ENCODE measurements at places on chromosomes 6 and 20. TPM values are rescaled to one million over a fixed set of nuclear protein-coding genes. Genes with fewer than 3 reads are reported as not detected.

DNA sequence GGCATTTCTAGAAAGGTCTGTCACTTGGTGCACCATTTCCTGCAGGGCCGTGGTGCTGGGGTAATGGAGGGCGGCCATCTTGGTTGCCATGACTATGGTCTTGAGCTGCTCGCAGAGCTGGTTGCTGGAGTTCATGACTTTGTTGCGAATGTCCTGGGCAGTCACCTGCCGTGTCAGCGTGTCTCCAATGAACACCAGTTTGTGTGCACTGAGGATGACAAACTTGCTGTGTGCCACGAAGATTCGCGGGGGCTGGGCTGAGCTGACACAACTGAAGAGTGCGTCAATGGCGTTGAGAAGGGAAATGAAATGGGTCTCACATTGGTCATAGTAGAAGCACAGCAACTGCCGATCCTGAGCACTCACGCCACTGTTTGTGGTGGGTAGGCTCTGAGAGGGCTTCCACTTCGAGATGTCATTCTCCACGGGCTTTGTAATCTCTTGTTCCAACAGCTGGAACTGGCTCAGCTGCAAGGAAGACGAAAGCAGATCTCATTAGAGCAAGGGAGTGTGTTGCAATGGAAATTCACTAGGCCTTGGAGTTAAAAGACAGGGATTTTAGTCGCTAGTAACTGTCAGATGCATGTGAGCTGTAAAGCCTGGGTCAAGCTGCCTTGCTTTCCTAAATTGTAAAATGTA is 47.1 kb downstream of the NEDD9 start:
- H3K4me1 ChIP-seq = no peaks in the 10 kb centered on the region
- DNase-seq = no peak
- no peaks in the 10 kb centered on the region for H3K27me3 ChIP-seq
- H3K36me3 ChIP-seq = peaks cover 9% of the 10 kb centered on the region
- no peak overlapping the region for H3K27ac ChIP-seq

- no peak for DNase-seq
- no peaks in the 10 kb centered on the region for H3K27me3 ChIP-seq
- H3K27ac ChIP-seq = no peak overlapping the region
- no peaks in the 10 kb centered on the region for H3K4me1 ChIP-seq
These were observed 302.0 kb upstream of the PLCB4 start for GRCh38 chr20:8766868-8767390.

- H3K4me1 ChIP-seq = no peaks in the 10 kb centered on the region
- H3K36me3 ChIP-seq = no peaks in the 10 kb centered on the region
- H3K27me3 ChIP-seq = no peaks in the 10 kb centered on the region
- H3K4me3 ChIP-seq = no peak within 1 kb of the TSS
- no peak for DNase-seq
These were observed at the start of gene WFDC10A for GRCh38 chr20:45629496-45630100. TSS of gene WFDC10A (plus strand) at chr20:45629739. CDS start at chr20:45629814, 75 bp downstream.

DNA sequence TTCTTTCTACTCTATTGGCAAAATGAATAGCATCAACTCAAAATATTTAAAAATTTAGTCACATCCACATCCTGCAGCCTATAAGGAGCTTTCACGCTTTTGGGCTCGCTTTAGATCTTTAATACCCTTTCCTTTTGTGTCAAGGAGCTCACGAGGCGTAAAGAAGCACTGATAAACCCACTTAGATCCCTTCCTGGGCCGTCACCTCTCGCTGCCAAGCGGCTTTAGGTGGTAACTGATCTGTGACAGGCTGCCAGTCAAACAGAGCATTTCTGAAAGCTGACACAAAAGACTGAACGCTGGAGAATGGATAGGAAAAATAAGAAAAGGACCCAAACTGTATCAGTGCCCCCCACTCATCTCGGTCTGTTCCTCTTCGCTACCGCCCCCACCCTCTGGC is 385.7 kb upstream of the MMS22L start:
- H3K4me1 ChIP-seq = peaks cover 6% of the 10 kb centered on the region
- peaks cover under 1% of the 10 kb centered on the region for H3K27me3 ChIP-seq

DNA sequence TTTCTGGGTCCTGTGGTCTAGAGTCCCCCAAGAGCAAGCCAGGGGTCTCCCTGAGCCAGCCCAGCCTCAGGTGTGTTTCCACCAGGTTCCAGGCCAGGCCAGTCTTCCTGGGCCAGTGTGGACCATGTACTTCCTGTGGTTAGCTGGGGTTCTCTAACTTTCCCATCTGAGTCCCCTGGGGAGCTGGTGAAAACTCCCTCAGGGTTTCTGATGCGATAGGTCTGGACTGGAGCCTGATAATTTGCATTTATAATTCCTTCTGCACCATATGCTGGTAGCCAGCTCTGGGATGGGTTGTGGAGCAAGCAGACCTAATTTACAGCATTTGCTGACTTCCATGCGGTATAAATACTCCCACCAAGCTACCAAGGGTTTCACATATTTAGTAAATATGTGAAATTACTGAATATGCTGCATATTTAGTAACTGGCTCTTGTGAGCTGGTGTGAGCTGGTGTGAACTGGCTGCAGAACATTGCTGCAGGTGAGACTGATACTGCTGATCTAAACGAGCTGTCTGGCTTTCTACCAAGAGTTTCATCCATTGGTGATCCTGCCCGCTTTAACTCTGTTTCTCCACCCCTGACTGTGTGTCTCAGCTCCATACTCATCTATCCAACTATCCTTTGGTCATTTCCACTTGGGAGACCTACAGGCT is 62.6 kb downstream of the RIN2 start:
- H3K27me3 ChIP-seq = peaks cover 2% of the 10 kb centered on the region
- no peak overlapping the region for H3K4me3 ChIP-seq
- H3K36me3 ChIP-seq = no peaks in the 10 kb centered on the region
- no peak overlapping the region for H3K27ac ChIP-seq

The SDC4 gene
- 2.3 TPM for total RNA-seq

The CLPSL1 gene
- not detected for total RNA-seq

DNA sequence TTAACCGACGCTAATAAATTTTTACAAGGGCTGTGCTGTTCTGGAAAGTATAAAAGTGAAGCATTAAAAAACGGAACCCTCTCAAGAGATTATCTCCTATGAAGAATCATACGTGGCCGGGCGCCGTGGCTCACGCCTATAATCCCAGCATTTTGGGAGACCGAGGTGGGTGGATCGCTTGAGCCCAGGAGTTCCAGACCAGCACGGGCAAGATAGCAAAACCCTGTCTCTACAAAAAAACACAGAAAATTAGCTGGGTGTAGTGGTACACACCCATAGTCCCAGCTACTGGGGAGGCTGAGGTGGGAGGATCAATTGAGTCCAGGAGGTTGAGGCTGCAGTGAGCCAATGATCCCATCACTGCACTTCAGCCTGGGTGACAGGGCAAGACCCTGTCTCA is 83.4 kb downstream of the GMPR start:
- peaks cover 30% of the 10 kb centered on the region for H3K4me1 ChIP-seq
- H3K36me3 ChIP-seq = peaks cover 31% of the 10 kb centered on the region
- DNase-seq = no peak
- H3K4me3 ChIP-seq = no peak overlapping the region

The PIGT gene
- 39.5 TPM for total RNA-seq
